T-helper 17 cell (primary cell): ENCODE measurements at places on chromosomes 7 and 10. TPM values are rescaled to one million over a fixed set of nuclear protein-coding genes. Genes with fewer than 3 reads are reported as not detected.

DNA sequence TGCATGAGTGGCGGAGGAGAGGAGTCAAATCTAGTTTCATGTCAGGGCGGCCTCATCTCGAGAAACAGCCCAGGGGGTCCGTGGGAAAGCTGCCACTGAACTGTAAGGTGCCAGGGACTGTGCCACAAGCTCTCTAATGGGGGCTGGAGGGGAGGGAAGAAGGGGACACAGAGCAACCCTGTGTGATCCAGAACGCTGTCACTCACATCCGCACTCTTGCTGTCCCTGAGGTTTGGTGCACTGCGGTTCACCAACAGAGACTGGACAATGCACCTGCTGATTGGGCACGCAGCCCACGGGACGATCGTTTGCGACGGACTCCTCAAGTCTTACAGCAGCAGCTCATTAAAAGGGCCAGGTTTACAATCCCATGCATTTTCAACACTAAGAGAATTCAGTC lies 47.7 kb downstream of the AMZ1 start:
- H3K27ac ChIP-seq = no peak overlapping the region
- H3K27me3 ChIP-seq = no peaks in the 10 kb centered on the region
- H3K4me3 ChIP-seq = no peak overlapping the region
- no peaks in the 10 kb centered on the region for H3K36me3 ChIP-seq

DNA sequence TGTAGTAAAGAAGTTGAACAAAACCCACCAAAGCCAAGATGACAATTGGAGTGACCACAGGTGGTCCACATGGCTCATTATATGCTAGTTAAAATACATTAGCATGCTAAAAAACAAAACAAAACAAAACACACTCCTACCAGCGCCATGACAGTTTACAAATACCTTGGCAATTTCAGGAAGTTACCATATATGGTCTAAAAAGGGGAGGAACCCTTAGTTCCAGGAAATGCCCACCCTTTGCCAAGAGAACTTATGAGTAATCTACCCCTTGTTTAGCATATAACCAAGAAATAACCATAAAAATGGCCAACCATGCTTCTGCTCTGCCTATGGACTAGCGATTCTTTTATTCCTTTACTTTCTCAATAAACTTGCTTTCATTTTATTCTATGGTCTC lies 979.1 kb upstream of the POT1 start:
- H3K27me3 ChIP-seq = no peaks in the 10 kb centered on the region
- no peak for DNase-seq
- no peaks in the 10 kb centered on the region for H3K36me3 ChIP-seq
- H3K4me1 ChIP-seq = no peaks in the 10 kb centered on the region
- H3K27ac ChIP-seq = no peak overlapping the region

DNA sequence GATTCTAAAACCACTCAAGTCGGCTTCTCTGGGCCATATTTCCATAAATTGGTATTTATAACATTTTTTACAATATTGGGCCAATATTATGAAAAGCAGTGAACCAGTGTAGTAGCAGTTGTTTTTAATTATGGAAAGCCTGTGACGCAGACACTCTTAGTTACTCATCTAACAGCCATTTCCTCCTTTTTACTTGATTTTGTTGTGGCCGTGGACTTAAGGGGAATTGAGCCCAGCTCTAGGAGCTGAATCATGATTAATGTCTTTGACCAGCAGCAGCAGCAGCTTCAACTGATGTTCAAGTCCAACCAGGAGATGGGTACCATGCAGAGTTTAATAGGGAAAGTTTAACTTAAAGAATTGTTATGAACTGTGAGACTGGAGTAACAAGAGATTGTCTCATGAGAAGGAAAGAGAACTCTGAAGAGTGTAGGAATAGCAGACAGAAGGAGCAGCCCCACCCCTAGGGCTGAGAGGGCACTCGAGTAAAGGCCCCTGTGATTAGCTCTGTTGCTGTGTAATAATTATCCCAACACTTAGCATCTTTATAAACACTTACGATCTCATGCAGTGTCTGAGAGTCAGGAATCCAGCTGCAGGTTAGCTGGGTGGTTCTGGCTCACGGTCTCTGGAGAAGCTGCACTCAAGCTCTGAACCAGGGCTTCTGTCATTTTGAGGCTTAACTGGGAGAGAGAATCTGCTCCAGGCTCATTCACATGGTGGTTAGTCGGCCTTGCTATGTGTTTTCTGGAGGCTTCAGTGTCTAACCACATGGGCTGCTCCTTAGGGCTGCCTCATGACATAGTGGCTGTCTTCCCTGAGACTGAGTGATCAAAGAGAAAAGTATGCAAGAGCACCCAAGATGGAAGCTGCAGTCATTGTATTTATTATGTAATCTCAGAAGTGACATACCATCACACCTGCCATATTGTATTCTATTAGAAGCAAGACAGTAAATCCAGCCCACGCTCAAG lies 4.6 kb downstream of the LANCL2 start:
- peaks cover 28% of the 10 kb centered on the region for H3K4me1 ChIP-seq
- no peak overlapping the region for H3K4me3 ChIP-seq
- no peak overlapping the region for H3K27ac ChIP-seq

DNA sequence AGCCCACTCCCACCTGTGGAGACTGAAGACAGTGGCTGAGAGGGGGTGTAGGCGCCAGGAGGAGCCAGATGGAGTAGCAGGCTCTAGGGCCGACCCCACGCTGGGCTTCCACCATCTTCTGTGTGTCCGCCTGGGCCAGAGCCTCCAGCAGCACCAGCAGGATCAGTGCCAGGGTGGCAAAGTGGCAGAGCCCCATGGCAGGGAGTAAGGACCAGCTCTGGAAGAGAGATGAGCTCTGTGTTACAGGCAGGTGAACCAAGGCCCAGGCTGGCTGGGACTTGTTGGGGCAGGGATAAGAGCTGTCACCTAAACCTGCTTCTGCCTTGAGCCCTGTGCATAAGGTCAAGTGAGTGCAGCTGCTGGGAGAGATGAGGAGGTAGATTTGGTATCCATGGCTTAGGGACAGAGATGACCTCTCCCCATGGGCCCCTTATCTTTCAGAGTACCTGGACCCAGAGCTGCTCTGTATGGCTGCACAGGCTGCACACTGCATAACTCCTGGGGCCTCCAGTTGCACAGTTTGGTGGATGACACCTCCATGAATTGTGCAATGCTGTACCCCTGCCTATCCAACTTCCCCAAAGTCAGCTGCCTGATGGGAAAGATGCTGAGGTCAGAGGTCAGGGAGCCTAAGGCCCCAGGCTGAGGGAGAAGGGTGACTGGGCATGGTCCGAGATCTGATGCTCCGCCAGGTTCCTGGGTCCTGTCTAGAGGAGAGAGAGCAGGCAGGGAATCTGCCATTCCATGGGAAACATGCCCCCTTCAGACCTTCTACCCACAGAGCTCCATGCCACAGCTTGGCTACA lies 7.4 kb upstream of the SAMD8 start:
- H3K27ac ChIP-seq = no peak overlapping the region
- H3K4me3 ChIP-seq = no peak overlapping the region
- no peaks in the 10 kb centered on the region for H3K36me3 ChIP-seq
- peaks cover 4% of the 10 kb centered on the region for H3K4me1 ChIP-seq

DNA sequence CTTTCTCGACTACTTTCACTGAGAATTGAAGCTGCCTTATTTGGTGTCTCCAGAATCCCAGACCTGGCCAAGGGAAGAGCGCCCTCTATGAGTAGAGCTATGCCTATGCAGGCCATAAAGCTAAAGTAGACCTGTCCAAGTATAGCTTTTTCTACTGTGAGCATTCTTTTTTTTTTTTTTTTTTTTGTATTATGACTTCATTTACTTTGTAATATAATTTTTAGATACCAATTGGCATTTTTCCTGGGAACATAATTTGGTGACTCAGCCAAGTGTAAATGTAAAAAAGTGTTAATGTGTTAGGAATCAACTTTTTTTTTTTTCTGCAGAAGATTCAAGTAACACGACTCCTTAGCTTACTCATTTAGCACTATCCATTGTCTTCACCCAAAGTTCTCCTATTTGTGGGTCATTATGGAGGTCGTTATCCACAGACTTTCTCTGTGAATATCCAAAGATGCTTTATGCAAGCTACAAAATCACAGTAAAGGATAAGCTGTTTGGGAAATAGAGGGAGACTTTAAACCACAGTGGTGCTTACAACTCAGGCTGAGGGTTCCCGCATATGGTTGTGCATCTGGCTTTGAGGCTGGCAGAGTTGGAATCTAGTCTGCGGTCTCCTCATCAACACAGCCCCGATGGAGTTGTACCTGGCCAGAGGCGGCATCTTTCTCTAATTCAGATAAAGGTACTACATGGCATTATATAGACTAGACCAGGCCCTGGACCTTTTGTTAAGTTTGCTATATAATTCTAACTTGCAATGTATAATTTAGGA lies 1040.2 kb upstream of the SORCS1 start:
- H3K27me3 ChIP-seq = no peaks in the 10 kb centered on the region
- no peak overlapping the region for H3K4me3 ChIP-seq
- H3K4me1 ChIP-seq = no peaks in the 10 kb centered on the region
- DNase-seq = no peak

DNA sequence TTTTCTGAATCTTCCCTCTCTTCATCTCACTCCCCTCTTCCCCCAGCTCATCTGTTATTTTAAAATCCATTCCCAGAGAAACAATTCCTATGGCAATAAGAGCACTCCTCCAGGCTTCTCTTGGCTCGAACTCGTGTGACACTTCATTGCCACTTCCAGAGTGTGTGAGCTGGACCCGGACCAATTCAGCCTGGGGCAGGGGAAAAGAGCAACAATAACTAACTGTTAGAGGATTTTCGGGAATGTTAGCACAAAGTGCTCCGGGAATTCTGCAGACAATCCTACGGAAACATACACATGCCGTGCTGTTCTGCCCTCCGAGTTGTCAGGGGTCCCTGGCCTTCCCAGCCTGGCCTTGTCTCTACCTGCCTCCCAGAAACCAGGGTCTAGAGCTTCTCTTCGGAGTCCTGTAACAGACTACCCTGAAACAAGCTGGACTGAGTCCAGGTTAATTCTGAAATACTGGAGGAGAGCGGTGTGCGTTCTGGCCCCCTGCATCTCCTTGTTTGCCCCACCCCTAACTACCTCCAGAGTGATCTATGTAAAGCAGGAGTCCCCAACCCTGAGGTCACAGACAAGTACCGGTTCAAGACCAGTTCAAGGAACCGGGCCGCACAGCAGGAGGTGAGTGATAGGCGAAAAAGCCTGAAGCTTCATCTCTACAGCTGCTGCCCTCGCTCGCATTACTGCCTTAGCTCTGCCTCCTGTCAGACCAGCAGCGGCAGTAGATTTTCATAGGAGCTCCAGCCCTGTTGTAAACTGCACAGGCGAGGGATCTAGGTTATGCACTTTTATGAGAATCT lies 11.3 kb downstream of the COL26A1 start:
- peaks cover 45% of the 10 kb centered on the region for H3K27me3 ChIP-seq
- no peak overlapping the region for H3K27ac ChIP-seq
- H3K4me1 ChIP-seq = peaks cover 4% of the 10 kb centered on the region
- DNase-seq = no peak
- H3K4me3 ChIP-seq = no peak overlapping the region

DNA sequence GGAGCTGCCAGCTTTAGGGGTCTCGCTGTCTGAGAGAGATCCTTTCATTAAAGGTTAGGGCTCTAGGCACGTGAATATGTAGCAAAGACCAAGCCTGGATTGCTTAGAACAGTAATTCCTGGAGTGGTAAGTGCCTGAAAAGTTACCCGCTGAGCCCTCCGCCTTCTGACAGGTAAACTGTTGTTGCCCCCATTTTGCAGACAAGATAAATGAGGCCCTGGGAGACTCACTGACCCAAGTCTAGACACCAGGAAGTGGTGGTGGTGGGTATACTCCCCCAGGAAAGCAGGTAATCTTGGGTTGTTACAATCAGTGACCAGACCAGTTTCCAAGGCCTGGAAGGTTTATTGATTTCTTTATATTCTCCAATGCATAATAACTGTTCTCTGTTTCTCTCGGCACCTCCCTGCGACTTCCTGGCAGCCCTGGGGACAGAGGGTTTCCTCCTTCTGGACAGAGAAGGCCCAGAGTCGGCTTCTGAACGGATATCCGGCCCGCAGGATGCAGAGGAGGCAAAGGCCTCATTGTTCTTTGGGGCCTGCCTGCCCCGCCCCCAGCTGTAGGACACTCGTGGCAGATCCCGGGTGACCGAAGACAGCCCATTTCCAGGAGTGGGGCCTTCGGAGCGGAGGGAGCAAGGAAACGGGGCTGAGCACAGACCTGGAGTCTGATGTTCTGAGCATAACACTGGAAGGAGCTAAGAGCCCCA lies 1.3 kb upstream of the GRK5 start:
- DNase-seq = peak; percentile 24
- H3K36me3 ChIP-seq = no peaks in the 10 kb centered on the region
- H3K4me1 ChIP-seq = peaks cover 25% of the 10 kb centered on the region
- H3K27ac ChIP-seq = peak overlapping the region; percentile 96

DNA sequence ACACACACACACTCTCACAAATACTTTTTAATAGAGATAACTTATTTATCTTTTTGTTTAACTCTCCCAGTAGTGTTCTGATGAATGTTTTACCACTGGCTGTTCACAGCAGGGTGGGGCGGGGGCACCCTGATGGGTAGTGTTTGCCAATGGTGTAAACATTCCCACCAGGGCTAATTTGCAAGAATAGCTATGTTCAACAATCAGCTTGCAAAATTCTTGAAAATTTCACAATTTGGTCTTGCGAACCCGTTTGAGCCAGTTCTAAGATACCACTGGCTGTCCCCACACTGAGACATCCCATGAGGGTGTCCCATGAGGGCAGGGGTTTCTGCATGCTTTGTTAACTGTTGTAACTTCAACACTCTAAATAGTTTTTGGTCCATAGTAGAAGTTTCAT lies 348.5 kb downstream of the CXCL12 start:
- no peaks in the 10 kb centered on the region for H3K36me3 ChIP-seq
- H3K4me1 ChIP-seq = no peaks in the 10 kb centered on the region
- DNase-seq = no peak
- no peak overlapping the region for H3K27ac ChIP-seq

- H3K27me3 ChIP-seq = no peaks in the 10 kb centered on the region
- no peak overlapping the region for H3K4me3 ChIP-seq
- H3K4me1 ChIP-seq = peaks cover 61% of the 10 kb centered on the region
Measured at GRCh38 chr7:24949884-24950283, 30.1 kb downstream of the OSBPL3 start.

DNA sequence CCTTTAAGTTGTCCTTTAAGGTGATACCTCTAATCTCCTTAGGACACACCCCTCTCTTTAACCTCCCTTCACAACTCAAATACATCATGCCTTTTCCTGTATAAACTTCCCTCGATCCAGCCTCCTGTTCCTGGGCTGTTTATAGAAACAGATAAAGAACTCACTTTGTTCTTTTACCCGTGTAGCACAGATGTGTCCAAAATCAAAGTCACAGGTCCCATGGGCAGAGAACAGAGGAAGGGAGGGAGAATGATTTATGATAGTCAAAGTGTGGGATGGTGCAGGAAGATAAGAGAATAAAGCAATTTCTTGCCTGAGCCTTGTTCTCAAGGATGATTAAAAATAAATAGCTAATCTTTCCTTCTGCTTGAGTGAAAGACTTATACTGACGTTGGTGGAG lies 50.3 kb upstream of the CABCOCO1 start:
- DNase-seq = no peak
- H3K27me3 ChIP-seq = peaks cover 10% of the 10 kb centered on the region
- H3K4me1 ChIP-seq = no peaks in the 10 kb centered on the region
- H3K4me3 ChIP-seq = no peak overlapping the region
- no peak overlapping the region for H3K27ac ChIP-seq

Gene AMZ1
- 0.32 TPM for total RNA-seq

Gene CYP2C8
- total RNA-seq = 0.21 TPM

Gene RBP3
- total RNA-seq = not detected

Gene AKR1D1
- not detected for total RNA-seq
